ENCODE measurements at places on chromosomes 7 and 10.

- no peak for DNase-seq
These were observed 112.5 kb downstream of the RALA start for GRCh38 chr7:39735903-39736302.

GRCh38 chr10:54909165-54909564 is 108.1 kb upstream of the PCDH15 start:
- DNase-seq: no peak

- DNase-seq: no peak
These were observed 71.9 kb downstream of the MRPL32 start for GRCh38 chr7:43004082-43004481.

GRCh38 chr10:113854761-113855588 is 514 bp downstream of the NHLRC2 start:
- peak; percentile 62 for DNase-seq

DNA sequence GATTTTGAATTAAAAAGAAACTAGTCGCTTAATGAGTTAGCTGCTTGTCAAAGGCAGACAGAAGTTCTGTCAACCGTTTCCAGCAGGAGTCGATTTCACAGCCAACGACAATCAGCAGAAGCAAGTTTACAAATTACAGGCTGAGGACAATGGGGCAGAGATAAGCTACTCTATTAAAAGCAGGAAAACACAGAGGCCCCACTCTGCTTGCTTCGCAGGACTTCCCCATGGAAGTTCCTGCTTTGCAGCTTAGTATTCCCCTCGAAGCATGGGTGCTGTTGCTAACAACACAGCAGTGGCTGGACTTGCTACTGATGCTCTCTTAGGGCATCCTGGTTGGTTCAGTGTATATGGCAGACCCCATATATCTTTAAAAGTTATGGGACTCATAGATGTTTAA is 50.8 kb upstream of the KLF6 start:
- no peak for DNase-seq

DNA sequence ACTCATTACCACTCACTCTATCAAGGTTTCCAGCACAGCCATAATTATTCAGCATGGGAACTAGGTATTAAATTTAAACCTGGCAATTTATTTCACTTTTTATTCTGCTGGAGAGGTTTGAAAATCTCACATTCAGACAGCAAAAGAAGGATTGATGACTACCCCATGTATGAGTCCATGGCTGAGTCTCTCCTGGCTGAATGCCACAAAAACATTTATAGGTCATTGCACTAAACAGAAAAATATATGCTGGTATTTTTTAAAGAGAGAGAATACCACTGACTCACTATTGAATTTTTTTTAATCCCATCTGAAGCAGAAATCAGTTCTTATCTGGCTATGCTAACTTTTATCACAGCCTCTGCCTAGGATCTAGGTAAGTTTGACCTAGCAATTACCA is 336.3 kb downstream of the PPP1R3A start:
- no peak for DNase-seq

DNA sequence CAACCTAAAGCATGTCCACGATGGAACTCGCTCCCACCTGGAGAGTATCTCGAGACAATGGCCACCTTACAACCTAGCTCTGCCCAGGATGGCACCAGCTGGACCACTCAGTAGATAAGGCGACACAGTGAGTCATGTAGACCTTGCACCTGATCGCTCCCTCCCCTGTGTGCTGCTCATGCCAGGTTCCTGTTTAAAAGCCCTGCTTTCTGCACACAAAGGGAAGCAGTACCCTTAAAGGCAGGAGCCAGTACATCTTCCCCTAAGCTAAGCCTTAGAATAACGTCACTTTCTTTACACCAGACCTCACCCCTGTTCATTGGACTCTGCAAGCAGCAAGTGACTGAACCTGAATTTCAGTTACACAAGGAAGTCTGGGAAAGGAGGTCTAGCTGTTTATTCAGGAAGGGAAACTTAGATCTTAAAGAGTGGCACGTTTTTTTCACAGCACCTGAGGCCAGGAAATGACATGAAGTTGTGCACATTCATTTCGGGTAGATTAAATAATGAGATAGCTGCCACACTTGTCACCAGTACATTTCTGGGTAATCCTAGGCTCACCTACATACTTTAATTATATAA is 117.9 kb downstream of the MTPAP start:
- DNase-seq: no peak

DNA sequence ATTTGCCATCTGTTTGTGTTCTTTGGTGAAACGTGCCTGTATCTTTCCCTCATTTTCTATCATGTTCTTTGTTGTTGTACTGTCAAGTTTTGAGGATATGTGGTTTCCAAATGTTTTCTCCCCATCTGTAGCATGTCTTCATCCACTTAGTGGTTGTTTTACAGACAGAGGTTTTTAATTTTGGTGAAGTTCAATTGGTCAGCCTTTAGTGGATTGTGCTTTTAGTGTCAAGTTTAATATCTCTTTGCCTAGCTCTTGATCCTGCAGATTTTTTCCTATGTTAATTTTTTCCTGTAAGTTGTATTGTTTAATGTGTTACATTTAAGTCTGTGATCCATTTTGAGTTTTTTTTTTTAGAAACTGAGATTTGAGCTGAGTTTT is 95.9 kb downstream of the ANKRD61 start:
- no peak for DNase-seq
